ENCODE measurements at places on chromosomes 11 and 22.

GRCh38 chr11:35526370-35526792 lies 965 bp upstream of the PAMR1 start:
- DNase-seq = no peak

DNA sequence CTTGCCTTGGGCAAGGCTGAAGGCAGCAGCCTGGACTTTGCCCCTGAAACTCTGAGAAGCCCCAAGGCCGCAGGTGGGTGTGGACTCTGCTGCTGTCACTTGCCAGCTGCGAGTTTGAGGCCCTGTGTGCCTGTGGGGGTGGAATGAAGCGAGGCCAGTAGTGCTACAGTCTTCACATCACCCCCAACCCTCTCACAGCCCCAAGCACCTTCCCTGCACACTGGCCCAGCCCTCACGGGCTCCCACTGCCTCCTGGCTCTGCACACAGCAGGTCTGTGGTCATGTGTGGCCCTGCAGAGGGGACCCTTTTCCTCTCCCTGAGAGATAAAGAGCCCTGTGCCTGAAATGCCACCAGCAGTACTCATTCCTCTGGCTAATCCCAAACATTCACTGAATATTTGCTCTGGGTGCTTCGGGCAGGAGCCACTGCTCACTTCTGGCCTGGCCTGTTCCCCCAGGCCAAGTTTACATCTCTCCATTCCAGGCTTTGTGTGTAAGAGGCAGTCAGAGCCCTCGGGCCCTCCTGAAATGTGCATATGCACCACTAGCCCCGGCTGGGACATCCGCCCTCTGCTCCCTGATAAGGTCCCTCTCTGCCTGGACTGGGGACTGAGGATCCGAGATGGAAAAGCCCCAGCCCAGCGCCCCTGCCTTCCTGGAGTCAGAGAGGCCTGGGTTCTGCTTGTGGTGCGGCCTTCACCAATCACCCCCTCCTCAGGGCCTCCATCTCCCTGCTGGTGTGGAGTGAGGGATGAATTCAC lies 17.7 kb downstream of the MGAT3 start:
- no peak for DNase-seq

DNA sequence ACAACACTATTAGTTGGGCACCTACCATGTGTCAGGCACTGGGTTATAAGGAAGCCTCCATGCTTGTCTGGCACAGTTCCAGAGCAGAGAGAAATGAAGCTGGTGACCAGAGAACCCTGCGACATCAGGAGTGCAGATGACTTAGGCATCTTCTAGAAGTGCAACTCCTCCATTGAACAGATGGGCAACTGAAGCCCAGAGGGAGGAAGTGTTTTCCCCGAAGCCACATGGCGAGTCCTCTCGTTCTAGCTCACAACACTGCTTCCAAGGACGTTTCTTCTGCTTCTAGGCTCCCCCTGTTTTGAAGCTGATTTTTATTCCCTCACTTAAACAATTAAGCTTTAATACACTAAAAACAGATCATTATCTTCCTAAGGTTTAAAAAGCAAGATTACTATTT lies 109.8 kb upstream of the SYT13 start:
- no peak for DNase-seq

DNA sequence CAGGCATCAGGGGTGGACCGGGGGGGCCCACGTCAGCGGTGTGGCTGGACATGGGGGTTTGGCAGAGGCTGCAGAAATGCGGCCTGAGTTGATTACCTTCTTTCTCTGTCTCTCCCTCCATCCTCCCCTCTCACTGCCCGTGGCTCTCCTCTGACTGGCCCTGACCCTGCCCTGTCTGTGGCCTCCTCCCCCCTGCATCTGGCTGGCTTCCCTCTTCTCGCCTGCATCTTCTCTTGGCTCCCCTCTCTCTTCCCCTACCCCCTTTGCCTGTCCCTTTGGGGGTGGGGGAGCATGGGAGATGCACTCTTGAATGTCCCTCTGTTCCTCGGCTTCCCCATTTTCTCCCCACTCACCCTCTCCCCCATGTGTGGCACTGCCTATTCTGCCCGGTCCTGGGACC lies 23.9 kb upstream of the TAB1 start:
- DNase-seq = no peak

- DNase-seq = no peak
Measured at GRCh38 chr11:20243974-20244373, 83.7 kb upstream of the DBX1 start.

DNA sequence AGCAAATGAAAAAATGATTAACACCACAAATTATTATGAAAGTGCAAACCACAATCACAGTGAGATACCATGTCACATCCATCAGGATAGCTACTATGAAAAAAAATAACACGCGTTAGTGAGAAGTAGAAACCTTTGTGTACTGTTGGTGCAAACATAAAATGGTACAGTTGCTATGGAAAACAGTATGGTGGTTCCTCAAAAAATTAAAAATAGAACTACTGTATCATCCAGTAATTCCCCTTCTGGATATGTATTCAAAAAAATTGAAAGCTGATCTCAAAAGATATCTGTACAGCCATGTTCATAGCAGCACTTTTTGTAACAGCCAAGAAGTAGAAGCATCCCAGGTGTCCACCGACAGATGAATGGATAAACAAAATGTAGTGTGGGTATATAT lies 43.4 kb downstream of the CCDC81 start:
- DNase-seq = no peak

GRCh38 chr11:61162092-61162941 lies 1.1 kb upstream of the VPS37C start:
- DNase-seq = peak; percentile 23

GRCh38 chr22:36910461-36910860 lies 3.0 kb upstream of the CSF2RB start:
- DNase-seq = no peak

- DNase-seq = peak; percentile 33
Measured at GRCh38 chr22:26756675-26757293, 99.4 kb downstream of the MIAT start.

DNA sequence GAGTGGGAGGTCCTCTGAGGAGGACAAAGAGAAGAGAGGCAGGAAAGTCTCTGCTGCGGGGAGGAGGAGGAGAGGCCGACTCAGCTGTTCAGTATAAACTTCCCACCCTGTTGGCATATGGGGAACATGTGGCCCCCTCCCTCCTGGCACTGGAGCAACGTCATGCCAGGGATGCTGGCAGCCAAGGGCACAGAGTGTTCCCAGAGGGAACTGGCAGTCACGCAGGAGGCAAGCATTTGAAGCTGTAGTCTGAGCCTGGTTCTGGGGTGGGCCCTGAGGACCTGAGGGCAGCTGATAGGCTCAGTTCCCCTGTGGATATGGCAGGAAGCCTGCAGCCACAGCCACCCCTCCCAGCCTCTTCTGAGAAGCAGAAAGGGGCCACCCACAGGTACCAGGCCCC lies 67.1 kb upstream of the TSPAN18 start:
- no peak for DNase-seq

DNA sequence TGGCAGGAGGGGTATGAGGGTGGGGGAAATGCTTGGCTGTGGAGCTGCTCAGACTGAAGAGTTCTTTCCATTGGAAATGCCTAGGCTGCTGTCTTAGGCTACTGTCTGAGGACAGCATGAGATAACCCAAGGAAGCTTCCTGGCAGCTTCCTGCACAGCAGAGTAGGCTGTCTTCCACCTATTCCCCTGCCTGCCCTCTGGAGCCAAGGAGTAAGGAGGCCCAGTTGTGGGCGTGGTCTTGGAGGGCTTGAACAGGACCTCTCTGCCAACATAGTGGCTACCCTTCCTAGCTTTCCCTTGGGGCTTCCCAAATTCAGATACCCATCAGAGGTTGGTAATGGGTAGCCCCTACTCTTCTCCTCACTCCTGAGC lies 25.9 kb downstream of the PHLDB1 start:
- no peak for DNase-seq

DNA sequence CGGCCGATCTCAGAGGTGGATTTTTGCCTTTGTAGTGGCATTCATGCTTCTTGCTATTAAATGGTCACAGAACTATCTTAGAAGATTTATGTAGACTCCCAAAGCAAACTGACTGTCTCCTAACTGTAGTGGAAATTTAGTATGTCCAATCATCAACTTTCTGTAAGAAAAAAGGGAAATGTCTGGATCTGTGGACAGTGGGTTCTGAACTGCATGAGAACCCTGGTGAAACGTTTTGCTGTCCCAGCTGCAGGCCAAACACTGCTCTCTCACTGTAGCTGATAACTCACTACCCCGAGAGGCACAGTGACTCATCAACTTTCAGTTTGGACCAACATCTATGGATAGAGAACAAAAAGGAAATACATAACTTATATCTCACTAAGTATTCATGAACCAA lies 387.1 kb downstream of the SOX6 start:
- DNase-seq = peak; percentile 85

GRCh38 chr11:119319700-119320239 lies 2.8 kb upstream of the MCAM start:
- no peak for DNase-seq

- no peak for DNase-seq
Measured at GRCh38 chr22:17807578-17808410, 33.5 kb upstream of the BID start.

DNA sequence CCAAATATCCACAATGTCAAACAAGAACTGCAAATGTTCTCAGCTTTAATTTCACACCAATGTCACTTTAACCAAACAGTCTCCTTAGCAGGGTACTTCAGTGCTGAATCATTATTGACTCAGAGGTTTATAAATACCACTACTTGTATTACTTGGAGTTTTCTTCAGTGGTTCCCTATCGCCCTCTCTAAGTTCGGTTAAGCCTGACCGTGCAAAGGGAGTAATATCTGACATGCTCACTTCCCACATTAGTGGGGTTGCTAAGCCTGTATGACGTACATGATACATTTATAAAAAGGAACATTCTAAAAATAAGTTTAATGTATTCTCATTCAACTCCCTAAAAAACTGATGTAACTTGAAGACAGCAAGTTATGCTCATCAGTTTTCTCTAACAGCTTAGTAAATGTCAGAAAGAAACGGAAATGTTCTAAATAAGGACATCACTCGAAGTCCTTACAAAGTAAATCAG lies 93.1 kb upstream of the ZC3H12C start:
- DNase-seq = no peak

- DNase-seq = no peak
Measured at GRCh38 chr11:69882270-69882608, 63.0 kb upstream of the FGF3 start.

DNA sequence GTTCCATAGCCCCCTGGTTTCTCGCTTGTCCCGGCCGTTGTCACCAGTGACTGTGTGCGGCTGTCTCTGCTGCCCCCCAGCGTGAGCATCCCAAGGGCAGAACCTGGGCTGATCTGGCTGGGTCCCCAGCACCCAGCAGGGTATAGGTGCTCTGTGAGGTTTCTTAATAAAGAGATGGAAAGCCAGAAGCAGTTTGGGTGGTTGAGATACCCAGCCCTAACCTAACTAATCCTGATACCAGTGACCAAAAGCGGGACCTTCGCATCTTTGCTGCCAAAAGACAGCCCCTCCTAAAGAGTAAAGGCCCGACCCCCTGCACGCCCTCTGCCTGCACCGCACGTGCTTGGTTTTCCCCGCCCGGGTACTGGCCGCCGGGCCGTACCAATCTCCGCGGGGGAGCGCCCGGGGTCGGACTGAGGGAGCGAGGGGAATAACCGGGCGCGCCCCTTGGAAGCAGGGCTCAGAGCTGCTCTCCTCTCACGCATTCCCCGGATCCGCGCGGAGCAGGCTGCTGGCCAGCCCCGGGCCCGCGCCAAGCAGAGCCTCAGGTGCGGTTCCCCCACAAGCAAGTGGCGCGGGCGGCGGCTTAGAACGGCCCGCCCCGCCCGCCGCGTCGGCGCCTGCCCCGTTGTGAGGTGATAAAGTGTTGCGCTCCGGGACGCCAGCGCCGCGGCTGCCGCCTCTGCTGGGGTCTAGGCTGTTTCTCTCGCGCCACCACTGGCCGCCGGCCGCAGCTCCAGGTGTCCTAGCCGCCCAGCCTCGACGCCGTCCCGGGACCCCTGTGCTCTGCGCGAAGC lies at the start of gene DGAT2:
DGAT2 (plus strand) TSS at position 667 of the 797 bp plus-strand sequence. CDS start 214 bp downstream, outside the sequence.
- DNase-seq = peak; percentile 85

DNA sequence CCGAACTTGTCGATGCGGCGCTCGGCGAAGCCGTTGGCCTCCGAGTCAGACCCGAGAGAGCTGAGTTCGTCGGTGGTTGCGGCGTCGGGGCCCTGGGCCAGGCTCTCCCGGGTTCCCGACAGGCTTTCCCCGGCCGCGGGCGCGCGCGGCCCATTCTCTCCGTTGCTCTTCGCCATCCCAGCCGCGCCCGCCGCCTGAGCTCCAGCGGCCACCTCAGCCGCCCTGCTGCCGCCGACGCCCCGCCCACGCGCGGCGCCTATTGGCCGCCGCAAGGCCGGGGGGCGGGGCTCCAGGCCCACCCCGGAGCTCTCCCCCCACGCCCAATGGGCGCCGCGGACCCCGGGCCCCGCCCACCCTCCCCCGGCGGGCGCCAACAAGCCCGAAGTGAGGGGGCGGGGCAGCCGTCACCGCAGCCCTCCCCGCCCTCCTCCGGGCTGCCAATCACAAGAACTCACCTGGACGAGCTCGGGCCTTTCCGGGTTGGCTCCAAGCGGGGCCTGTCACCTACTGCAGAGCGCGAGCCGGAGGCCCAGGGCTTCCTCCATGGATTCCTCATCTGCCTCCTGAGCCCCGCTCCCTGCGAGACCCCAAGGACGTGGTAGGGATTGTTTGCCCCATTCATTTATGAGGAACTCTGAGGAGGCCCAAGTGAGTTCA lies at the start of gene TBC1D10A:
TBC1D10A (minus strand) TSS at position 236 of the 657 bp plus-strand sequence; CDS start at position 176, 60 bp downstream.
- DNase-seq = peak; percentile 95

DNA sequence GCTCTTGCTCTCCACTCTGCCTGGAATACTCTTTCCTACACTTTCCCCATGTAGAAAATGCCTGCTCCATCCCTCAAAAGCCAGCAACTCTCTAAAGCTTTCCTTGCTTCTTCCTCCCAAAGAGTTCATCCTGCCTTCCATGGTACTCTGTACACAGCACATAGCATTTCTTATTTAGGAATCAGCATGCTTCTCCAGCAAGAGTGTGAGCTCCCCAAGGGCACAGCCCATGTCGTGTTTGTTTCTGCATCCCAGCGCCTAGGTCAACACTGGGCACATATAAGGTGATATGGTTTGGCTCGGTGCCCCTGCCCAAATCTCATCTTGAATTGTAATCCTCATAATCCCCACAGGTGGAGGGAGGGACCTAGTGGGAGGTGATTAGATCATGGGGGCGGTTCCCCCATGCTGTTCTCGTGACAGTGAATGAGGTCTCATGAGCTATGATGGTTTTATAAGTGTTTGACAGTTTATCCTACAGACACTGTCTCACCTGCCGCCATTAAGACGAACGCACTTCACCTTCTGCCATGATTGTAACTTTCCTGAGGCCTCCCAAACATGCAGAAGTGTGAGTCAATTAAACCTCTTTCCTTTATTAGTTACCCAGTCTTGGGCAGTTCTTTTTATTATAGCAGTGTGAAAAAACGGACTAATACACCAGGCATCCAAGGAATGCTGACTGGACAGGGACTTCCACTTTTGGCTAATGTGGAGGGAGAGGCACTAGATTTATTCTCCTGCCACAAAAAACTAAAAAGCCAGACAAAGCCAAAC lies 8.2 kb downstream of the VPS37C start:
- DNase-seq = no peak

DNA sequence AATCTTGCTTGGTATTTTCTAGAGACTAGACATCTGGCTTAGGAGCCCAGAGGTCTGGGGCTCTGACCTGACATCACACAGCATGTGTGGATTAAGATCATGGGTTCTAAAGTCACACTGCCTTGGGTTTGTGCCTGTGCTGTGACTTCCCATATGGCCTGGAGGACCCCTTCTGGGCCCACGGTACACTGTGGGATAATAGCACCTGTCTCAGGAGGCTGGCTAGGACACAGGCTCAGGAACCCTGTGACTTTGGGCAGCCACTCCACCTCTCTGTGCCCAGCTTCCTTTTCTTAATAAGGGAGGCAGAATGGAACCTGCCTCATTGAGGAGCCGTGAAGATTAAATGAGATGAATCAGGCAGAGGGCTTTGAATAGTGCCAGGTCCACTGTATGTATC lies 99.2 kb upstream of the B3GAT1 start:
- DNase-seq = no peak

GRCh38 chr22:17162731-17163130 lies 3.7 kb upstream of the HDHD5 start:
- no peak for DNase-seq

Measured in MM.1S (cell line).